Common myeloid progenitor, CD34-positive (primary cell): ENCODE measurements at places on chromosomes 4 and X.

- no peaks in the 10 kb centered on the region for H3K36me3 ChIP-seq
- no peaks in the 10 kb centered on the region for H3K4me1 ChIP-seq
- no peaks in the 10 kb centered on the region for H3K27me3 ChIP-seq
- no peak overlapping the region for H3K27ac ChIP-seq
- no peak overlapping the region for H3K4me3 ChIP-seq
These were observed 482.9 kb downstream of the NAF1 start for GRCh38 chr4:162683659-162684370.

DNA sequence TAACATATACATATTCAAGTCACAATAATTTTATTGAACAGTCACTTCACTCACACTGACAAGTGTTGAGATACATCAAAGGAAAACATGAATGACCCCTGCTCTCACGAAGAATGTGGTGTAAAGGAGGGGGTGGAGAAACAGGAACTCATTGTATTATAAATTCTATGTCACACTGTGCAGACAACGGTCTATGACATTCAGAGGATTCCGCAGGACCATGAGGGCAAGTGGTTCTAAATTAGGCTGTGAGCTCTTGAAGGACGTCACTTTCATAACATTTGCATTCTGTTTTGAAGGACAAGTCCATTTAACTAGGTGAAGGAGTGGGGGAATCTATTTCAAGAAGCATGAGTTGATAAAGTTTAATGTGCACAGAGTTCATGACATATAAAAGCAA, 415.2 kb upstream of the HS3ST1 start:
- H3K4me3 ChIP-seq: no peak overlapping the region
- no peak overlapping the region for H3K27ac ChIP-seq
- no peaks in the 10 kb centered on the region for H3K36me3 ChIP-seq
- H3K27me3 ChIP-seq: no peaks in the 10 kb centered on the region

GRCh38 chr4:62156205-62156604, 956.1 kb downstream of the ADGRL3 start:
- H3K4me3 ChIP-seq: no peak overlapping the region
- H3K36me3 ChIP-seq: no peaks in the 10 kb centered on the region
- no peak overlapping the region for H3K27ac ChIP-seq
- no peak for DNase-seq

GRCh38 chr4:176638992-176639391, 153.7 kb downstream of the VEGFC start:
- H3K4me1 ChIP-seq: no peaks in the 10 kb centered on the region
- H3K27me3 ChIP-seq: peaks cover 2% of the 10 kb centered on the region
- no peaks in the 10 kb centered on the region for H3K36me3 ChIP-seq
- no peak for DNase-seq
- H3K4me3 ChIP-seq: no peak overlapping the region

- H3K4me1 ChIP-seq: no peaks in the 10 kb centered on the region
- H3K36me3 ChIP-seq: no peaks in the 10 kb centered on the region
- H3K27me3 ChIP-seq: no peaks in the 10 kb centered on the region
- no peak overlapping the region for H3K4me3 ChIP-seq
- no peak overlapping the region for H3K27ac ChIP-seq
- no peak for DNase-seq
These were observed 24.3 kb upstream of the PGM2 start for GRCh38 chr4:37802068-37802666.

- peaks cover 23% of the 10 kb centered on the region for H3K4me1 ChIP-seq
- no peak overlapping the region for H3K4me3 ChIP-seq
- H3K27ac ChIP-seq: no peak overlapping the region
- no peak for DNase-seq
These were observed 17.7 kb downstream of the RGS12 start for GRCh38 chr4:3310301-3311094.

DNA sequence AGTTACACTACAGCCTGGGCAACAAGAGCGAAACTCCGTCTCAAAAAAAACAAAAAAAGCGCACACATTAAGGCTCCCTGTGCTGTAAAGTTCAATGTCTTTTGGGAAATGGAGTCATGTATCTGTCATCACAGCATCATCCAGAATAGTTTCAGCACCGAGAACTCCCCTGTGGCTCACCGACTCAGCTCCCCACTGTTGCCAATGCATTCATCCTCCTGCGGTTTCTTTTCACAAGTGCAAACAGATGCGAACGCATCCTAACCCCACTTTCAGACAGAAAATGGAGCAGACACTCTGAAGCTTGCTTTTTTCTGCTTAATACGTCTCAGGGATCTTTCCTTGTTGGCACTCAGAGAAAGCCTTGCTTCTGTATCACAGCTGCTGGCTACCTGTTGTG, 13.8 kb upstream of the SH3TC1 start:
- no peaks in the 10 kb centered on the region for H3K27me3 ChIP-seq
- H3K4me3 ChIP-seq: no peak overlapping the region

DNA sequence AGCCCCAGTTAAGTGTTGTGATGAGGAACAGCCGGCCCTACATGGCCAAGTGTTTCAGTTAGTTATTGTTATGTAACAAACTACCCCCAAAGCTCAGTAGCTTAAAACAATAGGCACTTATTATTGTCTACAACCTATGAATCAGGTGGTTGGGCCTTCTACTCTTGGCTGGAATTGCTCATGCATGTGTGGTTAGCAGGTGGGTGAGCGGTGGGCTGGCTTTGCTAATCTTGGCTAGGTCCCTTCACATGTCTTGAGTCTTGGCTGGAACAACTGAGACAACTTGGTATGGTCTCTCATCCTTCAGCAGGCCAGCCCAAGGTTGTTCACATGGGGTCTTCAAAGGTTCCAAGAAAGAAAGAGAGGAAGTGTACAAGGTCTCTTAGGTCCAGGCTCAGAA, 54.5 kb upstream of the CHRNA9 start:
- H3K36me3 ChIP-seq: no peaks in the 10 kb centered on the region
- no peak overlapping the region for H3K4me3 ChIP-seq
- DNase-seq: no peak
- H3K4me1 ChIP-seq: no peaks in the 10 kb centered on the region
- no peak overlapping the region for H3K27ac ChIP-seq

DNA sequence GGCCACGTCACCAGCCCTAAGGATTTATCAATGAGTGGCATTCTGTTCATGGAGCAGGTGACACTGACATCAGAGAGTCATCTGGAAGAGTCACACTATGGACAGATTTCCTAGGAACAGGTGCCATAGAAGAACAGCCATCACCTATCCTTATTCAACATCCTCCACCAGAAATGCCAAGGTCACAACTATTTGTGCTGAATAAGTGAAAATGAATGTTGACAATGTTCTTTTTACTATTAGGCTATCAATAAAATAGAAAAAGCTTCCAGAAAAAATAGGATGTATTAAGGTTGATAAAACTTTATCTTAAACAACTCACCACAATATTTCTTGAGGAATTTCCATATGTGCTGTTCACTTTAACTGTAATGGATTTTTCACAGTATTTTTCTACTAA, 62.9 kb downstream of the HAUS3 start:
- no peaks in the 10 kb centered on the region for H3K4me1 ChIP-seq
- DNase-seq: no peak
- no peaks in the 10 kb centered on the region for H3K27me3 ChIP-seq

DNA sequence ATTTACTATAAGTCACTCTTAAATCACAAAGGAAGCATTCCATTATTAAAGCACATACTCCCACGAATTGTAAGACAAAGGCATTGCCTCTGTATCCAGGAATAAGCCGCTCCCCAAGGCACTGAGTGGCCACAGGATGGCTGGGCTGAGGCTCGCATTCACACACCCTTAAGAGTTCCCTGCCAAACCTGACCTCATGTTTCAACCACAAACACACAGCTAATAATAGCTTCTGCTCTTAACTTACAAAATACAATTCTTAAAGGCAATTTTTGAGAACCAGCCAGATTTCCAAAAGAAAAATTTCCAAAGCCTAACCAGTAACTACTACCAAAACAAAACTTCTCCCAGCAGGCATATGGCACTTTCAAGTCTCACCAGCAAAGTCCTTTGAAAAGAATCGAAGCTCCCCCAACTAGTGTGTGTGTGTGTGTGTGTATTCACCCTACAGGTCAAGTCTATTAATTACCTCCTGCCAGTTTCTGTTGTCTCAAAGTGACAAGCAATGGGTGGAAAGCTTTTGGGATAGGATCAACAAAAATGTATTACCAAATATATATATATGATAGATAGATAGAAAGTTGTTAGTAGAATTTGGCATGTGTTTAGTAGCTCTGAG, 36.0 kb downstream of the ARHGAP6 start:
- no peak for DNase-seq
- H3K27ac ChIP-seq: no peak overlapping the region
- H3K36me3 ChIP-seq: no peaks in the 10 kb centered on the region
- H3K4me1 ChIP-seq: no peaks in the 10 kb centered on the region

GRCh38 chr4:108850219-108850649, 87.4 kb upstream of the ETNPPL start:
- H3K27me3 ChIP-seq: no peaks in the 10 kb centered on the region
- no peak overlapping the region for H3K27ac ChIP-seq
- H3K36me3 ChIP-seq: no peaks in the 10 kb centered on the region
- peaks cover 26% of the 10 kb centered on the region for H3K4me1 ChIP-seq

DNA sequence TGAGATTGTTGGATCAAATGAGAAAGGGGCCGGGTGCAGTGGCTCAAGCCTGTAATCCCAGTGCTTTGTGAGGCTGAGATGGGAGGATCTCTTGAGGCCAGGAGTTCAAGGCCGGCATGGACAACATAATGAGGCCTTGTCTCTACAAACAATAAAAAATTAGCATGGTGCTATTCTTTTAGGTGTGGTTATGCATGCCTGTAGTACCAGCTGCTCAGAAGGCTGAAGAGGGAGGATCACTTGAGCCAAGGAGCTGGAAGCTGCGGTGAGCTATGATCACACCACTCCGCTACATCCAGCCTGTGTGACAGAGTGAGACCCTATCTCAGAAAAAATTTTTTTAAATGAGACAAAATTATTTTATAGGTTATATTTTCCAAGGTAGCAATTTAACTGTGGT, 49.7 kb upstream of the TMEM150C start:
- H3K4me3 ChIP-seq: no peak overlapping the region
- no peak for DNase-seq
- no peaks in the 10 kb centered on the region for H3K36me3 ChIP-seq
- H3K4me1 ChIP-seq: no peaks in the 10 kb centered on the region
- H3K27ac ChIP-seq: no peak overlapping the region
- H3K27me3 ChIP-seq: no peaks in the 10 kb centered on the region

GRCh38 chr4:139175646-139176301, 1.2 kb downstream of the ELF2 start:
- peak overlapping the region; percentile 97 for H3K4me3 ChIP-seq
- no peaks in the 10 kb centered on the region for H3K36me3 ChIP-seq
- H3K27ac ChIP-seq: peak overlapping the region; percentile 91
- no peaks in the 10 kb centered on the region for H3K27me3 ChIP-seq
- peaks cover 16% of the 10 kb centered on the region for H3K4me1 ChIP-seq

DNA sequence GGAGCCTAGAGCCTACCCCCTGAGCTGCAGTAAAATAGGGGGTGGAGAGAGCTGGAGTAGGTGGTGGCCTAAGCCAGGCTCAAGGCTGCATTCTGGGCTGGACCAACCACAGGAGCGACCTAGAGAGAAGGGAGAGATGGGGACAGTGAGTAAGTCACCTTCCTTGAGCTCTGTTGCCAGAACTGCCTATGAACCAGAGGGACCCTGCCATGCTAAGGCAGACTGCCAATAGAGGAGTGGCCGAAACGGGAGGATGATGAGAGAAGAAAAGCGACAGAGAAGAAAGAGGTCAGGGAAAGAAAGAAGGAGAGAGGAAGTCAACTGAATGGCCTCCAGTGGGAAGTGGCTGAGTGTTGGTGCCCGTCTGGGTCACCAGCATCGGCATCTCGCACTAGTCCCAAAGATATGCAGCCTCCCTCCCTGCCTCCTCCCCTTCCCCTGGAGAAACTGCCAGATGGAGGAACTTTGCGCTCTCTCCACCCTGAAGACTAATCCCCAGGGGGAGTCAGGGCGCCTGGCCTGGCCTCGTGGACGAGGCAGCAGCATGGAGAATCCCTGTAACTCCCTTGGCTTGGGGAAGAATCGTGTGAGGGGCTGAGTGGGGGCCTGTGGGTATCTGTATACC, 28.8 kb downstream of the ELF4 start:
- H3K4me1 ChIP-seq: peaks cover 8% of the 10 kb centered on the region
- no peaks in the 10 kb centered on the region for H3K27me3 ChIP-seq
- no peaks in the 10 kb centered on the region for H3K36me3 ChIP-seq
- no peak for DNase-seq
- H3K4me3 ChIP-seq: peak overlapping the region; percentile 59

GRCh38 chr4:117455088-117455487, 369.7 kb upstream of the TRAM1L1 start:
- H3K4me1 ChIP-seq: no peaks in the 10 kb centered on the region
- DNase-seq: no peak
- H3K27ac ChIP-seq: no peak overlapping the region
- no peak overlapping the region for H3K4me3 ChIP-seq
- H3K27me3 ChIP-seq: no peaks in the 10 kb centered on the region

- DNase-seq: no peak
- no peaks in the 10 kb centered on the region for H3K36me3 ChIP-seq
- H3K27ac ChIP-seq: no peak overlapping the region
- H3K27me3 ChIP-seq: no peaks in the 10 kb centered on the region
- no peak overlapping the region for H3K4me3 ChIP-seq
- no peaks in the 10 kb centered on the region for H3K4me1 ChIP-seq
These were observed 311.4 kb downstream of the PRDM5 start for GRCh38 chr4:120611092-120611491.

DNA sequence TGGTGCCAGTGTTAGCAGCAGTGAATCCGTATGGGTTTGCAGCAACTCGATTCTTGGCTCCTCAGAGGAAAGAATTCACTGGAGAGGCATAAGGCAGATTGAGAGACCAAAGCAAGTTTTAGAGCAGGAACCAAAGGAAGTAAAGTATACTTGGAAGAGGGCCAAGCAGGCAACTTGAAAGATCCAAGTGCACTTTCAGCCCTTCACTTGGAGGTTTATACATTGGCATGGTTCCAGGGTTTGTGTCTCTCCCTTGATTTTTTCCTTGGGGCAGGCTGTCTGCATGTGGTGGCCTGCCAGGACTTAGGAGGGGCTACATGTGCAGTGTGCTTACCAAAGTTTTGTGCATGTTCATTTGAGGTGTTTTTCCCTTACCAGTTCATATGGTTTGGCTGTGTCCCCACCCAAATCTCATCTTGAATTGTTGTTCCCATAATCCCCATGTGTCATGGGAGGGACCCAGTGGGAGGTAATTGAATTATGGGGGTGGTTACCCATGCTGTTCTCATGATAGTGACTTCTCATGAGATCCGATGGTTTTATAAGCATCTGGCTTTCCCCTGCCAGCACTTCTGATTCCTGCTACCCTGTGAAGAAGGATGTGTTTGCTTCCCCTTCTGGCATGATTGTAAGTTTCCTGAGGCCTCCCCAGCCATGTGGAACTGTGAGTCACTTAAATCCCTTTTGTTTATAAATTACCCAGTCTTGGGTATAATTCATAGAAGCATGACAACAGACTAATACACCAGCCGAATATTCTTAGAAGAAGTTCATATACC, 86.2 kb upstream of the TSPAN5 start:
- H3K4me3 ChIP-seq: no peak overlapping the region
- no peaks in the 10 kb centered on the region for H3K4me1 ChIP-seq
- H3K27me3 ChIP-seq: no peaks in the 10 kb centered on the region
- H3K36me3 ChIP-seq: no peaks in the 10 kb centered on the region
- no peak for DNase-seq
- no peak overlapping the region for H3K27ac ChIP-seq

DNA sequence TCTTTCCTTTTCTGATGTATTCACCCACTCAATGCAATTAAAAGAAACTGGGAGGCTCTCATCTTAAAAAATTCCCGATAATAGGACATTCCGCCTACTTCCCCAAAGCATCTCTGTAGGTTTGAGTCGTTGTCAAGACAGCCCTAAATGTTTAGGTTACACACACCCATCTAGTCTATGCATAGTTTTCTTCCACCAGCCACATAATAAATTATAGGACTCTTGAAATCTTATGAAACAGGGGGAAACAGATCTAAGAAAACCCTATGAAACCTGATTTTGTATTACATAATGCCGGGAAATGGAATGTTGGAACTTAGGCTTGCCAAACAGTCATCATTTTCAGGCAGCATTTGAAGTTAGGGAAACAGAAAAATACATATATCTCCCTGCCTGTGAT, 150.0 kb downstream of the PRKX start:
- no peaks in the 10 kb centered on the region for H3K4me1 ChIP-seq
- H3K36me3 ChIP-seq: no peaks in the 10 kb centered on the region
- H3K27ac ChIP-seq: no peak overlapping the region
- H3K4me3 ChIP-seq: no peak overlapping the region
